ENCODE measurements at places on chromosomes 2 and 18.

GRCh38 chr2:190722835-190723234 is 74.0 kb downstream of the NAB1 start:
- no peak for DNase-seq

GRCh38 chr2:10124538-10125045 is 2.1 kb downstream of the RRM2 start:
- DNase-seq = peak; percentile 90

DNA sequence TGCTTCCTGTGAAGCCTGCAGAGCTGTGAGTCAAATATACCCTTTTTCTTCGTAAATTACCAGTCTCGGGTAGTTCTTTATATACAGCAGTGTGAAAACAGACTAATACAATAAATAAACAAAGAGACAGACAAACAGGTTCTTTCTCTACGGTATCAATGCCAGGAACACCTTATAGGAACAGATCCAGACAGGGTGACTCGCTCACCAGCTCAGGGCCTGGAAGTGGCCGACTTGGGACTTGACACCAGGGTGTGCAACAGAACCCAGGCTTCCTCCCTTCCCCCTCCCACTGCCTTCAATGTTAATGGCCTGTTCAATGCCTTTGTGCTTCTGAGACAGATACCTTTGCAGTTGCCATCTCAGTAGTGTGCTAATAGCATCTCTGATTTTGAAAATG is 309.5 kb downstream of the ALK start:
- no peak for DNase-seq

DNA sequence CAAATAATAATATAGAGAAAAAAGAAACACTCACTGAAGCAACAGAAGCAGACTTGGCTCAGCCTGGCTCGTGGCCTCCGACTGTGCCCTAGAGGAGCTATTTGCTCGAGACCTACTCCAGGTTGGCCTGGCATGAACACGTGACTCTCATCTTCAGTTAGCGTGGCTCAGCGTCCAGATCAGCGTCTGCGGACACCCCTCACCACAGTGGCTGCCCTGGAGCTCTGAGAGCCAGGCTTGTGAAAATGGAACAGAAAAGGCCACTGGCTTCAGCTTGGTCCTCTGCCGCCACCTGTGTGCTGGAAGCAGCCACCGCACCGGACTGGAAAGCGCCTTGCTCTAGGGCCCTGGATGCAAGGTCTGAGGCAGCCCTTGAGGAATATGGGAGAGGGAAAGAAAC is 1184.0 kb upstream of the GYPC start:
- DNase-seq = peak; percentile 20

All from adipocyte (in vitro differentiated cells).